ENCODE measurements at places on chromosomes 2 and 18.

- no peak for DNase-seq
Observed at GRCh38 chr18:63149302-63149587, 170.3 kb downstream of the BCL2 start.

DNA sequence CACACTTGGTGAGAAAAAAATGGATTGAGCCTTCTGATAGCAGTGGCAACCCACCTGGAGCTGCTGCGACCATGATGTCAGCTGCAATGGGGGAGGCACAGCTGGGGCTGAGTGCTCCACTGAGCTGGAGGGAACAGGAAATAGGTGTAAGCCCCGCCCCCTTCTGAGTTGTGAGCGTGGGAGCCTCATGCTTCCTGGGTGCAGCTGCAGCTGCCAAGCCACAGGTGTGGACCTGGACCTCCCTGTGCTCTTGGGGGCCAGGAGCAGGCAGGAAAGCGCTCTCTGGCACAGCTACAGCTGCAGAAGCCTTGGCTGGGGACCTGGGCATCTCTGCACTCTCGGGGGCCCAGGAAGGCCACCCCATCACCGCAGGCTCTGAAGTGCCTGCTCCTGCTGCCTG is 970.6 kb downstream of the DCDC2C start:
- no peak for DNase-seq

DNA sequence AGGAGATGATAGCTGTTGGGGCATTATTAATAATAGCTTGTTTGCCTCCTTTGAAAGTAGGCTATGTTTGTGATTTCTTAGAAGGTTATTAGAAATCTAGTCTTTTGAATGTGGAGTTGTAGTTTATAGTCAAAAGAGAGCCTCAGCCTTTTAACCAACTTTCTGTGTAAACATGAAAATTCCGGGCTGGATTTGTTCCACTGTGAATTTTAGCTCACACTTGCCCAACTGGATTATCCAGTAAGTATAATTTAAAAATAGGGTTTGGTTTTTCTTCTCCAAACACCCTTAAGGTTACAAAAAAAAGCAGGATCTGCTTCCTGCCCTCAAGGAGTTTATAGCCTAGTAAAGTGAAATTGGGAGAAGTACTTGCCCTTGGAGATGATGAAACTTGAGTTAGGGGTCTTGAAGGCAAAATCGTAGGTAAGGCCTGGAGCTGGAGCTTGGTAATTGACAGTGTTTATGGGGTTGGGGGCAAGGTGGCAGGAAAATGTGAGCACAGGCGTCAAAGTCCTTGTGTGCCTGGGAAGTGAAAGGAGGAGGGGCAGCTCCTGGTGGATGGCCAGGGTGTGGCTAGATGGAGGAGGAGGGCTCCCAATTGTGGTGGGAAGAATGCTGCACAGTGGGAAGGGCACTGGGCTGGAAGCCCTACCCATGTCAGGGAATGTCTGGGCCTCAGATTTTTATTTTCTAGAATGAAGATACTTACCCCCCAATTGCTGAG is 21.3 kb downstream of the ITGA6 start:
- no peak for DNase-seq

DNA sequence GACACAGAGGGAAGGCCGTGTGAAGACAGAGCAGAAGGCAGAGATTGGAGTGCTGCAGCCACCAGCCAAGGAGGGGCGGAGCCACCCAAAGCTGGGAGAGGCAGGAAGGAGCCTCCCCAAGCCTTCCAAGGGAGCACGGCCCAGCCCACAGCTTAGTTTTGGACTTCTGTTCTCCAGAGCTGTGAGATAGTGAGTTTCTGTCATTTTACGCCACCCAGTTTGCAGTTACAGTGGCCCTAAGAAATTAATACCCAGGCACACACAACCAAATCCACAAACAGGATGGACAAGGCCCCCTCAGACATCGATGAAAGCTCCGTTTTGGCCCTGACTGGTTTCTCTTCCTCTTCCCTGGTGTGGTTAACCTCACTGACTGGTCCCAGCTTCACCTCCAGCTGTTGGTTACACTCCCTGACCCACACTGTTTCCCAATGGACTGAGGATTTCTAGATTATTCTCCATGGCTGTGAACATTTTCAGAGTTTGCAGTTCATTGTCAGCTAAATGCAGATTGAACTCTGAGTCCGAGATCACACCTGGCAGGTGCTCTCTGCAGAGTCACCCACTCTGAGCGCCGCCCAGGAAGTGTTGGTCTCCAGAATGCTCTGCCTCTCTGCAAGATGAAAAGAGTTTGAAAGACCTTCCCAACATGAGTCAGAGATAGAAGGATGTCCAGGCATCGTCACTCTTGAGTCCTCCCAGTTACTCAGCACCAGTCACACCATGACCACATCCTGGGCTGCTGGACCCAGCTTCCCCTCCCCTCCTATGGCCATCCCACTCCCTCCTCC is 100.2 kb downstream of the TWIST2 start:
- DNase-seq: no peak

GRCh38 chr2:233691443-233692433 is 952 bp upstream of the UGT1A6 start:
- no peak for DNase-seq

- no peak for DNase-seq
Observed at GRCh38 chr2:236498369-236498768, 71.3 kb upstream of the ACKR3 start.

DNA sequence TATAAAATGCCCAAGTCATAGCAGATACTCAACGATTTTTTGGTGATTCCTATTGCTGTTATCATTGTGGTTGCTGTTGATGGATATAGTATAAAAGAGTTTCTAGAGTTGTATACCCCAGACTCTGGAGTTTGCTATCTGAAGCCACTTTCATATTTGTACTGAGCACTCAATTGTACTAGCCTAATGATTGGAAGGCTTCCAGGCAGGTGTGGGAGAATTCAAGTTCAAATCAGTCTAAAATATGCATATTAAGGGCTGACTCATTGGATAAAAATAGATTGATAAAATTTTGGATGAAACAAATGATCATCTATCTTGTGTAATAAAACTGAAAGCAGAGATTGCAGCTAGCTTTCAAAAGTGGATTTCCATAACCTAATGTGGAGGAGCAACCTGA is 122.9 kb downstream of the NEB start:
- no peak for DNase-seq

GRCh38 chr18:62346333-62347088 is 21.4 kb downstream of the TNFRSF11A start:
- DNase-seq: no peak

DNA sequence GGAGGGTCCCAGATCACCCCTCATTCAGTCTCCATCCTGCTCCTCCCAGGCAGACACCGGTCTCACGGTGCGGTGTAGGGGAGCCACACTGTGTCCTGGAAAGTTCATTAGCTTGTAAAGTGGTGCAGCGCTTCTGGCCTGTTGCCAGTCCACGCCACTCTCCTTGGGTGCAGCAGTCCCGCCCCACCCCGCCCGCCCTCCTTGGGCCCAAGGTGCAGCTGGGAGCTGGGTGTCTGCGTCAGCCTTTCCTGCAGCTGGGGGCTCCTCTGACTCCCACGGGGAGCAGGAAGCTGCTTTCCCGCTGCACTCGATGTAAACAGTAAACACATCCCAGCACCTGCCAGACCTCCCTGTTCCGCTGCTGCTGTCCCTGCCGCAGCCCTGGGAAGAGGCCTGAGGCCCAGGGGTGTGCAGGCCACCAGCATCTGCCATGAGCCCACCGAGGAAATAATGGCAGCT is 53.8 kb upstream of the ASB18 start:
- DNase-seq: no peak

GRCh38 chr18:38807915-38808314 is 1242.3 kb upstream of the CELF4 start:
- DNase-seq: no peak

GRCh38 chr2:29207352-29208148 is 92.3 kb downstream of the CLIP4 start:
- no peak for DNase-seq

DNA sequence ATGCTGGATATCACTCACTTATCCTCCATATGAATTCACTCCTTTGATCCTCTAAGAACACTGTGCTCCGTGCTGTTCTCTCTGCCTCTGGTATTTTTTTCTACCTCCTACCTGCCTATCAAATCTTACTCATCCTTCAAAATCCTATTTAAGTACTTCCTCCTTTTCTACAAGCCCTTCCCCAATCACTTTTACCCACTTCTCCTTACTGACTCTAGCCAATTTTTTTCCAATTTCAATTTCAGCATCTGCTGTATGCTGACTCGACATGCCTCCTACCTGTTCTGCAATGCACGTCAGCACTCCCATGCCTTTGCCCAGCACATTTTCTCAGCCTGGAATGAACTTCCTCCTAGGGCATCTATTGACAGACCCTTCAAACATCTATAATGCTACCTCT is 37.3 kb upstream of the LNPK start:
- no peak for DNase-seq

DNA sequence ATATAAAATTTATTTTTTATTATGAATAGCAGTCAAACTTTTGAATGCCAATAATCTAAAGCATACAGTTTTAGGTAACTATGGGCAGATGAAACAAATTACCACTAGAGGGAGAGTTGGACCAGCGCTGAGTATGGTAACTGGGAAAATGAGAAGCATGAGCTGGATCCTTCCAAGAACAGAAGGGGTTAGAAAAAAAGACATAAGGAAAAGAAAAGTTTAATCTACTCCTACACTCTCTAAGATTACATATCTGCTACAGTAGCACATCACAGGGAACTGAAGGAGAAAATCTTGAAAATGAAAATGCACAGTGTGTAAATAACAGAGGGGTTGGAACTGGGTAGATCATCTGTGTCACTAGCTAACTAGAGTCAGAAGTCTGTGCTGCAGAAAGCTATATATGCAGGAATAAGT is 15.5 kb downstream of the REG3G start:
- DNase-seq: no peak

GRCh38 chr2:167355821-167356220 is 467.5 kb downstream of the XIRP2 start:
- no peak for DNase-seq

DNA sequence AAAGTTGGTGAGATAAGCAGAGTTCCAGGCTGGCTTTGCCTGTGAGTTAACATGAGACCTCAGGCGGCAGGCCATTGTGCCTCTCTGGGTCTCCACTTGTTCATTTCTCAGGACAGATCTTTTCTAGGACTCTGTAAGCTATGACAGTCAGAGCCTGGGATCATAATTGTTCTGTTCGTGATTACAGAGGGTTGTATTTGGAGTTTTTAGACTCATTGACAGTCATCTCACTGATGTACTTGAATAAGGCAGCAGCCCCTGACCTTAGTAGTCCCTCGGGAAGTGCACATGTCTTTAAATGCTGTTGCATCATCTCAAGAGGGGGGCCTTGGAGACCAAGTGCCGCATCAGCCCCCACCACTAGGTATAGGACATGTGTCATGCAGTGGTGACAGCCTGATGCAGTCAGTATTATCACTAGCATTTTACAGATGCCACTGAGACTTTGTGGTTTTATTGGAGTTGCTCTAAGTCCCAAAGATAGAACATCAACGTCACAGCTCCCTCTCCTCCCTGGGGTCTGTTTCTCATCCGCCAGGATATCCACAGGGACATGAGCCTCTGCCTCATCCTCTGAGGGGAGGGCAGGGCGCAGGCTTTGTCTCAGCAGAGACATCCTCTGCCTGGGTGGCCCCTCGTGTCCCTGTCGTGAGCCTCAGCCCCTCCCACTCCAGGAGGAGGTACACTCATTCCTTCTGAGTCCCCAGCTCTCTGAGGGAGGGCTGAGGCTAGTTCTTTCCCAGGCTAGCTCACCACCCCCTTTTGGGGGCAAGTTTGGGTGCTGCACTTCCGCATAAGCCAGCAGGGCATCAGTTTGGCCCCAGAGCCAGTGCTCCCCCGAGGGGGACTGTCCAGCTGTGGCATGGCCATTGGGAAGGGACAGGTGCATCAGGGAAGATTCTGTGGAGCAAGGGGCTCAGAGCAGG is 14.1 kb downstream of the GLI2 start:
- DNase-seq: no peak

GRCh38 chr18:24231773-24232735 is 93.2 kb downstream of the CABYR start:
- DNase-seq: no peak

GRCh38 chr2:222240676-222241049 is 58.1 kb downstream of the PAX3 start:
- no peak for DNase-seq

DNA sequence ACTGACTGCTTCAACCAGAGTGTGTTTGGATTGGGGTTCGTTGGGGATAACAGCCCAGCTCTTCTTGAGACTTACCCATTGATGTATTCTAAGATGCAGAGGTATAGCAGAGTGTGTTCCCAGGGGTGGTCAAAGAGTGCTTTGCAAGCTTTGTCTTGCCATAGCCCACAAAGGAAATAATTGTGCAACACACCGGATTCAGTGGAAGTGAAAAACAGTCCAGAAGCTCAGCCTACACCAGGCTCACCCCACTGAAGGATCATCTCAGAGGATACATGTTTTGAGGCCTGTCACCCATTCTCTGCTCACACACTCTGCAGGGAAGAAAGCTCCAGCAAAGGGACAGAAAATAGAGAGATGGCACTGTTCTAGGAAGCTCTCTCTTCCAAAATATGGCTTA is 9.6 kb downstream of the CACNB4 start:
- peak; percentile 97 for DNase-seq

DNA sequence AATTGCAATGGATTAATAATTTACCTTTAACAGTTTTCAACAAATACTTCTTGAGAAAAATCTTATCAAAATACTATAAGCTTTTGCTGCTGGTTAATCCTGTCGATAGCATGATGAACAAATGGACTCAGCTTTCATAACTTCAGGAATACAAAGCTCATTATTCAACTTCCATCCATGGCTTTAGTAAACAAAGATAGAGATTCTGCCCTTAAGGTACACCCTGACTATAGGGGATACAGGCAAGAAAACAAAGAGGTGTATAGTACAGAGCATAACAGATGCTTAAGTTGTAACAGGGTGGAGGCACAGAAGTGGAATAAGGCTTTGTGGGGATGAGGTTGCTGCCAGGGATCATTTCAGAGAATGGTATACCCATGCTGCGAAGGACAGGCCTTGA is 272.5 kb upstream of the STON1 start:
- no peak for DNase-seq

DNA sequence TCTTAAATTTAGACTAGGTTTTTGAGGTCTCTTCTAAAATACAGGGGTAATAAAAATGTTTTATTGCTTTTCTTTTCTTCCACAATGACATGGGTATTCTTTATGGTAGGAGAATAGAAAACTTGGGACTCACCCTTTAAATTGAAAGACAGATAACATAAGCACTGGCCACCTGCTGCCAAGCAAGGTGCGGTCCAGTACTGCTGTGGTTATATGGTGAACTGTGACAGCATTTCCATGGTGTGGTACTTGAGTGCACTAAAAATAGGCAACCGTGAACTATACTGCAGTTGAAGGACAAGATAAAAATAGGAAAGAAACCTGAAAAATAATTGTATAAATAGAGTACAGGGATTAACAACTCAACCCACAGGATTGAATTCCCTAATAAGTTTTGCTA is 54.4 kb upstream of the GRB14 start:
- DNase-seq: no peak
